ENCODE measurements at places on chromosomes 16 and 17. TPM values are rescaled to one million over a fixed set of nuclear protein-coding genes. Genes with fewer than 3 reads are reported as not detected.

DNA sequence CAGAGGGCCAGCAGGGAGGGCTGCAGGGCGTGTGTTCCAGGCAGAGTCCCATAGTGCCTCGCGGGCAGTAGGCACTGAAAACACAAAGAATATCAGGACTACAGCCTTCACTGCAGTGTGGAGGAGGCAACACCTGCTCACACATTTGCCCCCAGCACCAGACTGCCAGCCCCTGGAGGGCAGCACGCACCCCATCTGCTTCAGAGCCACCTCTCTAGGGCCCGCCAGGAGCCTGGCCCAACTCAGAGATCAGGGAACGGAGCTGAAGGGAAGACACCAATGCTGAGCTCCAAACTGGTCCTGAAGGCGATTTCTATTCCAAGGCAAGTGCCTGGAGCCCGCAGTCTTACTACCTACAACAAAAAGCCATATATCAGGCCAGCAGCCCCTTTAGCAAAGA lies 130.3 kb downstream of the ZNF423 start:
- DNase-seq = no peak

GRCh38 chr17:63480826-63481487 lies 4.1 kb downstream of the ACE start:
- no peak for DNase-seq

PRSS27 gene
- total RNA-seq = 2.2 TPM

- DNase-seq = no peak
Observed at GRCh38 chr17:47872651-47873161, 21.7 kb upstream of the SP6 start.

- DNase-seq = no peak
Observed at GRCh38 chr16:10619271-10619849, 39.0 kb upstream of the EMP2 start.

All from activated naive CD8-positive, alpha-beta T cell treated with anti-CD3 and anti-CD28 coated beads, Interleukin-2, amount 10 ng/mL, durations not matched to agents 7 days and 5 days (primary cell).